ENCODE measurements at places on chromosomes 12 and 14. TPM values are rescaled to one million over a fixed set of nuclear protein-coding genes. Genes with fewer than 3 reads are reported as not detected.
A peak's percentile ranks its signal among the peaks of the same experiment; 100 is the strongest.

GRCh38 chr12:12704593-12705230, 8.7 kb upstream of the GPR19 start:
- no peaks in the 10 kb centered on the region for H3K4me1 ChIP-seq
- no peak for DNase-seq
- no peaks in the 10 kb centered on the region for H3K36me3 ChIP-seq
- H3K4me3 ChIP-seq: no peak overlapping the region
- no peak overlapping the region for H3K27ac ChIP-seq

- H3K27me3 ChIP-seq: no peaks in the 10 kb centered on the region
- peak within 1 kb of the TSS; percentile 55 for H3K4me3 ChIP-seq
- DNase-seq: no peak
- peak within 1 kb of the TSS; percentile 23 for H3K27ac ChIP-seq
Measured at GRCh38 chr14:73237219-73237785, at the start of gene PAPLN. Gene PAPLN (plus strand): TSS chr14:73237506. CDS start chr14:73239779, 2,273 bp downstream.

GRCh38 chr12:94769047-94769420, 118.7 kb upstream of the TMCC3 start:
- H3K4me1 ChIP-seq: no peaks in the 10 kb centered on the region
- H3K4me3 ChIP-seq: no peak overlapping the region
- DNase-seq: no peak

- H3K4me1 ChIP-seq: no peaks in the 10 kb centered on the region
- no peak overlapping the region for H3K27ac ChIP-seq
- no peak overlapping the region for H3K4me3 ChIP-seq
- no peaks in the 10 kb centered on the region for H3K27me3 ChIP-seq
- DNase-seq: no peak
- no peaks in the 10 kb centered on the region for H3K36me3 ChIP-seq
Measured at GRCh38 chr14:34502001-34502400, 37.5 kb downstream of the EAPP start.

DNA sequence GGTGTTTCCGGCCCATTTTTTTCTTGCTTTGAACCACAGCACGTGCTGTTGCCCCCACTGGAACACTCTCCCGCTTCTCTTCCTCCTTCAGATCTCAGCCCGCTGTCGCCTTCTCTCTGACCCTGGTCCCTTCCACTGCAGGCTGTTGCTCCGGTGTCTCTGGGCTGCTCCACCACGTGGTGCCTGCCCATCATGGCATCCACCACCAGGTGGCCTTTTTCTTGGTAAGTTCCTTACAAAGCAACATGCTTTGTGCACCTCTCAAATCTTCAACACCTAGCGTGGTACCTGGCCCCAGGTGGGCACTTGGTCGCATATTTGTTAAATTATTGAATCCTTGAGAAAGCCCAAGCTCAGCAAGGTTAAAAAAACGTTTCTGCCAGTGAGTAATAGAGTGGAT, 19.1 kb downstream of the TUNAR start:
- no peaks in the 10 kb centered on the region for H3K4me1 ChIP-seq
- H3K27ac ChIP-seq: no peak overlapping the region
- H3K27me3 ChIP-seq: no peaks in the 10 kb centered on the region
- DNase-seq: no peak
- H3K36me3 ChIP-seq: no peaks in the 10 kb centered on the region
- no peak overlapping the region for H3K4me3 ChIP-seq

RPGRIP1 gene
- total RNA-seq: not detected

PPFIA2 gene
- 0.20 TPM for total RNA-seq

- DNase-seq: no peak
- H3K27ac ChIP-seq: no peak overlapping the region
Measured at GRCh38 chr12:66624806-66625205, 54.1 kb downstream of the GRIP1 start.

DNA sequence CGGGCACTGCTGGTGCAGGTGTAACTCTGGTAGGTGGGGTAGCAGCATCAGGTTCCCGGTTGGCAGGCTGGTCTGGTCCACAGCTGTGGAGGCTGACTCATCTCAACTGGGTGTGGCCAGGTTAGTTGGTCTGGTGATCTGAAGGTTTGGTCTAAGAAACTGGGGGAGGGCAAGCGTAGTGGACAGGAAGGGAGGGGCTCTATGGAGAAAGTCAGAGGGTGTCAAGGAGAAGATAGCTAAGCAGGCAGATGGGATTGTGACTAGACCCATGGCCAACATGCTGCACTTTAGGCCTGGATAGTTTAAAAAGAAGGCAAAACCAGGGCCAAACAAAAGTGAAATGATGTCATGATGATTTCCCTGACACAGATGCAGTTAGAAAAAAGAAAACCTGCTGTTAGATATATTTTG, 7.9 kb downstream of the TRIM9 start:
- no peak for DNase-seq
- no peaks in the 10 kb centered on the region for H3K36me3 ChIP-seq
- no peak overlapping the region for H3K27ac ChIP-seq
- H3K4me3 ChIP-seq: no peak overlapping the region
- H3K27me3 ChIP-seq: no peaks in the 10 kb centered on the region

DNA sequence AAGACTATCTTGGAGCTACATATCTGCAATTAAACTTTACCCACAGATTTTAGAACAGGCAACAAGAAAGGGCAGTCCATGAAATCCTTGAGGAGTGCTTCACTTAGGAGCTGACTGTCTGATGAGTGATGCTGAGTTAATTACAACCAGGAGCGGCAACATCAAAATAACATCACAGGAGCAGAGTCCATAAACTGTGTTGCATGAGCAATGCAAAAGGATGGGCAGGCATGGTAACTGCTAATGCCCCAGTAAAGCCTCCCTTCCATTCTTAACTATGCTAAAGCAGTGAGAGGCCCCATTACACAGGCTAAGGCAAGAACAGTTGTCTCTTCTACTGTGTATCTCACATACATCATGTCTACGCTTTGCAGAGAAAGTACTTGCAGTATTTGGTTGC, 156.6 kb downstream of the PAX9 start:
- H3K36me3 ChIP-seq: no peaks in the 10 kb centered on the region
- no peak overlapping the region for H3K4me3 ChIP-seq
- H3K27me3 ChIP-seq: no peaks in the 10 kb centered on the region
- DNase-seq: no peak

GRCh38 chr12:57173089-57173488, 25.7 kb upstream of the LRP1-AS start:
- H3K27ac ChIP-seq: no peak overlapping the region
- H3K36me3 ChIP-seq: peaks cover 81% of the 10 kb centered on the region
- no peak for DNase-seq
- no peaks in the 10 kb centered on the region for H3K4me1 ChIP-seq
- H3K4me3 ChIP-seq: no peak overlapping the region
- H3K27me3 ChIP-seq: no peaks in the 10 kb centered on the region

NANOG gene
- not detected for total RNA-seq

GRCh38 chr12:2256915-2257314, 204.1 kb downstream of the CACNA1C start:
- H3K27me3 ChIP-seq: no peaks in the 10 kb centered on the region
- H3K27ac ChIP-seq: no peak overlapping the region
- no peaks in the 10 kb centered on the region for H3K36me3 ChIP-seq
- no peak overlapping the region for H3K4me3 ChIP-seq

Data from right atrium auricular region (tissue), 2 donors.